Hippocampal formation (tissue), 2 donors: ENCODE measurements at places on chromosomes 4 and X.

GRCh38 chrX:13307041-13307440 lies 12.8 kb downstream of the ATXN3L start:
- DNase-seq = no peak

GRCh38 chrX:149453030-149453429 lies 52.1 kb downstream of the IDS start:
- no peak for DNase-seq

- no peak for DNase-seq
Measured at GRCh38 chrX:63581398-63581797, 203.6 kb downstream of the ARHGEF9 start.

DNA sequence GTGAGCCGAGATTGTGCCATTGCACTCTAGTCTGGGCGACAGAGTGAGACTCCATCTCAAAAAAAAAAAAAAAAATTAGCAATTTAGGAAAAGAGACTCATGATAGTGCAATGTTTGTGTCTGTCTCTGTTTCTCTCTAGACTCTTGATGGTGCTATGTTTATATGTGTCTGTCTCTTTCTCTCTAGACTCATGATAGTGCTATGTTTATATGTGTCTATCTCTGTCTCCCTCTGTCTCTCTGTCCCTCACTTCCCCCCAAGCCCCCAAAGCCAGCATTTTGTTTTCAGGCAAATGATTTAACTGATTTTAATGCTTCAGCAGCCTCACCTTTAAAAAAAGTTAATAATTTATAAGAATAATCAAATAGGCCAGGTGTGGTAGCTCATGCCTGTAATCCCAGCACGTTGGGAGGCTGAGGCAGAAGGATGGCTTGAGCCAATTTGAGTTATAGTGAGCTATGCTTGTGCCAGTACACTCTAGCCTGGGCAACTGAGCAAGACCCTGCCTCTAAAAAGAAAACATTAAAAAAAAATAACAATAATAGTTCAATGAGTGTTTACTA lies 6.9 kb downstream of the MOB1B start:
- no peak for DNase-seq

- no peak for DNase-seq
Measured at GRCh38 chr4:153143527-153144348, 60.5 kb upstream of the TRIM2 start.

- no peak for DNase-seq
Measured at GRCh38 chrX:136192839-136193414, 45.6 kb downstream of the FHL1 start.

GRCh38 chr4:153205757-153206156 lies 1.5 kb downstream of the TRIM2 start:
- no peak for DNase-seq

- DNase-seq = no peak
Measured at GRCh38 chrX:32448945-32449344, 762.4 kb downstream of the DMD start.

DNA sequence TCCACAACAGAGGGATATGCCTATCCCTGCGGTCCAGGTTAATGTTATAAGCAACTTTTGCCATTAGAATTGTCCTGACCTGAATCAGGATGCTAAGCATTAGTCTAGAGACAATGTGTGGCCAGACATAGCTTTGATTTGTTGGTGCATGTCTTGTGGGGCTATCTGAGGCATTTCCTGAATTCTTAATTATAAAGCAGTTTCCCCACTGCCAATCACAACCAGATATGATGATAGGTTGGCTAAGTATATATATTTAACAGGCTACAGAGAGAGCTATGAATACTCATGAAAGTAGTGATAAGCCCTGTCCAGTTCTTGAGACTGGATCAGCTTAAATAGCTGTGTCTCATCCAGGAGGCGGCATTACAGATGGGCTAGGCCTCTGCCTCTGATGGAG lies 37.8 kb upstream of the ZNF81 start:
- DNase-seq = no peak

- no peak for DNase-seq
Measured at GRCh38 chr4:112515198-112516065, 548 bp downstream of the NEUROG2 start.

DNA sequence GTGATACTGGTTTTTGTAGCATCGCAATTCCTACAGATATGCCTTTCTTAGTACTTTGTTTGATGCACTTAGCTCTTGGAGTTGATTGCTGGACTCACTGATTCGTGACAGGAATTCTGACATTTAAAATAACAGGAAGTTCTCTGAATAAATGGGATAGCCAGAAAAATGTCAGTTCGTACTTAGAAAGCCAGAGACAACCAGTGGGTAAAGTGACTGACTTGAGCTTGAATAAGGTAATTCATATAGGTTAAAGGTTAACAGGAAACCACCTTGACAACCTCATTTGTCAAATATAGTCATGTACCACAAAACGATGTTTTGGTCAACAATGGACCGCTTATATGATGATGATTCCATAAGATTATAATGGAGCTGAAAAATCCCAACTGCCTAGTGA lies 181.4 kb downstream of the RPA4 start:
- DNase-seq = no peak

DNA sequence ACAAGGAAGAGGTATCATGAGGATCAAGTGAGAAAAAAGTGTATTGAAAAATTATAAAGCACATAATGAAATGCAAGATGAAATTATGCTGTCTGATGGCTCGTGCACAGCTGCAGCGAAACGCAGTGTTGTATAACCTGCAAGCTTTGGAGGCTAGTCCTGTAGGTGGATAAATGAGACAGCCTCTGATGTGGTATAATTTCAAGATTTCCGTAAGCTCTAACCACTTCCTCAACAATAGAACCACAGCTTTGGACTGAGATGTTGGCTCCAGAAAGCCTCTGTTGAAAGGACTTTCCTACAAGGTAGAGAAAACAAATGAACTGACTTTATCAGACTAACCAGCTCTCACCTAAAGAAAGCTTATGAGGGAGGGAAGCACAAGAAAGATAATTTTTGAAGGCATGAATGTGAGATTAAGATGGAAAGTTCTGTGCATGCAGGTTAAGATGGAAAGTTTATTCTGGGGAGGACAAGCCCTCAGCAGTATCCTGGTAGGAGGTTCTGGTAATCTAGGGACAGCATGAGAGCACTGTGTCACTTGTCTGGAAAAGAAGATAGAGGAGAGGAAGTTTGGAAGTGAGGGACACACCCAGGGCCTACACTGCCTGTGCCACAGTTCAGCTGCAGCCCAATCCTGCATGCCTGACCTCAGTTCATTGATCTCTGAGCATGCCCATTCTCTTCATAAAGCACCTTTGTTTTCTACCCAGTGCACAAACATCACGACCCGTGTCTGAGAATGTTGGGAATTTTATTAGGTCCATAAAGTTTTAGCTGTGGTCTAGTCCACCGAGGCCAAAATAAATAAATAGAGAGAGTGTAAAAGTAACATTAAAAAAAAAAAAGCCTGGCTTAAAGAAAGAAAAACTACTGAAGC lies 161.5 kb upstream of the SFRP2 start:
- DNase-seq = no peak

- no peak for DNase-seq
Measured at GRCh38 chrX:44071070-44071645, 98.0 kb upstream of the NDP start.

DNA sequence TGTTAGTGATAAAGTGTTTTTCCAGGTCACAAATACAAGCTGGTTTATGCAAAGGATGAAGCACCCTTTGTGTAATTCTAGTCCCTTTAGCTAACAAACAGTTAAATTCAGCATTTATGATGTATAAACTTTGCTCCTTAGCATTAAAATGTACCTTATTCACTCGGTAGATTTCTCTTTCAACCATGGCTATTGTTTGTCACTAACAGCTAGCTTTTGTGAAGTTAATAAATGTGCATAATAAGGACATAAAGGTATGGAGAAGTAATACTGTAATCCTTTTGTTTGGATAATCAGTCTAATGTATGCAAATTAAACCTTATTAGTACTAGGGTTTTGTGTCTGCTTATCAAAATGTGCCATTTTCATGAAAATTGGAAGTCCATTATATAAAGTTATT lies 34.2 kb upstream of the ARX start:
- no peak for DNase-seq

GRCh38 chrX:140712413-140713173 lies 3.0 kb downstream of the LINC00632 start:
- DNase-seq = peak; percentile 52

- no peak for DNase-seq
Measured at GRCh38 chr4:15233626-15234025, 194.2 kb upstream of the C1QTNF7 start.
